ENCODE measurements at places on chromosomes 5 and 9.

DNA sequence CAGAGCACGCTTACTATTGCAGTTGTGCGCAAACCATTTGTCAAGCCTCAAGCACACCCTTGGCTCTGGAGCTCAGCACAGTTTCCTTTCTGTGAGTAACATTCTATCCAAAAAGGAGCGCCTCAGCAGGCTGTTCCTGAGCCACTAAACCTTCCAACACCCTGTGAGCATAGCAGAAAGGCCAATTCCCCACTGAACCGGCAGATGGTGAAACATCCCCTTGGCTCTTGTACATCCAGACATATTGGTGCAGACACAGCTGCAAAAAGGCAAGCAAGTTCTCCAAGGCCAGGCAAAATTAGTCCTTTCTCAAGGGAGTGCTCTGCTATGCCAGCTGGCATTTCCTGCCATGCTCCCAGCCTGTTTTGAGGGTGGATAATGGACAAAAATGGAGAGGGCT is 44.1 kb upstream of the CEMIP2 start:
- DNase-seq: no peak

DNA sequence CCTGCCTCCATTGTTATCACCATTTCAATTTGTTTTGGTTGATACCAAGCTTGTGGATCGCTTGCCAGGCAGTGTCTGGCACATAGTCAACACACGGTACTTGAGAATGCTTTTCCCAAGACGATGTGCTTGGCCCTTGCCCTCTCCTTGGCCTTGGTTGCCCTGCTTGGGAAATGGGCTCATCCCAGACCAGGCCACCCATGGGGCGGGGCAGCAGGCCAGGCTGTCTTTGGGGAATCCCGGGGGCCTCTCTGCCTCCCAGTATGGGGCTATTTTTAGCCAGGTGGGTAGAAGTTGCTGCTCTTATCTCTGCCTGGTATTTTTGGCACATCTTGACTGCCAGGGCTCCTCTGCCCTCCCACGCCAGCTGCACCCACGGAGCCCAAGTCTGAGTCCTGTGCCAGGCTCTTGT is 49.9 kb downstream of the LMX1B start:
- no peak for DNase-seq

DNA sequence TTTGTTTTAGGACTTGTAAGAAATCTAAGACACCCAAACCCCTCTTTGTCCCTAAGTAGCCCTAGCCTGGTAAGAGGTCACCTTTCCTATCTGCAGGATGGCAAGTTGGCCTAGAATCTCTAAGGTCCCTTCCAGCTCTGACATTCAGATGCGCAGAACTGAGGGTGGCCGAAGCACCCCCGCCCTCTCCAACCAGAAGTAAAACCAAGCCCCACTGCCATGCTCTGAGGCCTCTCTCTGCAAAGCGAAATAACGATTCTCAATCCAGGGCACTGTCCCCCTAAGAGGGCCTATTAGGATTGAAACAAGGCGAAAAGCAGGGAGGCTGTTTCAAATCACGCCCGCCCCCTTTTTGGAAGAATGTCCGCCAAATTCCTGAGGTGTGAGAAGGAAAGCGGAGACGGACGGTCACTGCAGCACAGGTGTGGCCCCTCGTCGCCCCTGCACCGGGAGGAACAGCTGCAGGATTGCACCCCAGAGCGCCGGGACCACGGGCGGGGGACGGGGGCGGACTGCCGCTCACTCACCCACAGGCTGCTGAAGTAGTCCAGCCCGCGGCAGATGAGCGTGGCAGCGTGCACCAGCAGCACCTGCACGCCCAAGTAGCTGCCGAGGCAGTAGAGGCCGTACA is 824 bp downstream of the TMEM245 start:
- DNase-seq: no peak

- DNase-seq: no peak
Observed at GRCh38 chr9:656926-657568, 184.4 kb upstream of the DMRT1 start.

DNA sequence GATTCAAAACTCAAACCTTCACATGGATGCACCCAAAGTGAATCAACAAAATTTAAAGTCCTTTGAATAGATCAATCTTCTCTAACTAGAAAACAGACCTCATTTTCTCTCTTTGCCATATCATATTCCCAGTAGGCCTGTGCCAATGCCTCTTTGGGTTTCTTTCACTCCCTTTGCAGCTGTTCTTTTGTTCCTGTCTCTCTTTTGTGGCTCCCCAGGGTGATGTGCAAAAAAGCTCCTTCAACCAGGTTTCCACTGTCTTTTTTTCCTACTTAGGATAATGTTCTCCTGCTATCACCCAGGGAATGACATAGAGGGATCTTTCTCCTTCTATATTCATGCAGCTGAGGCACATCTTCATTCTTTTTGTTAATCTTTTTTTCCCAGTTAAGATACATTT is 54.6 kb downstream of the MARCHF3 start:
- DNase-seq: no peak

DNA sequence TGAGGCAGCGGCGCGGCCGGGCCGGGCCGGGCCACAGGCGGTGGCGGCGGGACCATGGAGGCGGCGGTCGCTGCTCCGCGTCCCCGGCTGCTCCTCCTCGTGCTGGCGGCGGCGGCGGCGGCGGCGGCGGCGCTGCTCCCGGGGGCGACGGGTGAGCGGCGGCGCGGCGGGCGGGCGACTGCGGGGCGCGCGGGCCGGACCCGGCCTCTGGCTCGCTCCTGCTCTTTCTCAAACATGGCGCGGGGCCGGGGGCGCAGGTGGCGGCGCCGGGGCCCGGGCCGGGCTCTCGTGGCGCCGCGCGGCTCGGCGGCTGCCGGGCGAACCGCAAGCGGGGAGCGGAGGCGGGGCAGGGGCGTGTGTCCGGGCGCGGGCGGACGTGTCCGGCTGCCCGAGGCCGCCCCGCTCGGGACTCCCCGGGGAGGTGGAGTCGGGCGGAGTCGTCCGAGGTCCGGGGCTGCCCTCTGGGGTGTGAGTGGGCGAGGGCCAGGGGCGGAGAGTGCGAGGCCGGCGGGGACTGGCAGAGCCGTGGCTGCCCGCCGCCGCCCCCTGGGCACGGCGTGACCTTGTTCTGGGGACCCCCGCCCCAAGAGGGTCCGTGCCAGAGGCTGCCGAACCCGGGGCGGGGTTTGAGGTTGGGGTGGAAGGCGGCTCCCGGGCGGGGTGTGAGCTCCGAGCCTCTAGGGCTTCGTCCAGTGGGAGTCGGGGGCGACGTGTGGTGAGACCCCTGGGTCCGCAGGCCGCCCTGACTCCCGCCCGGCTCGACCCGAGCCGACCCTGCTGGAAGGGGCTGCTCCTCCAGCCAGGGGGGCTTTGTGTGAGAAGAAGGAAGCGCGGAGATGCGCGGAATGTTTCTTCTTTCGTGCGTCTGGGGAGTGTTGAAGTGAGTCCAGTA is 485 bp downstream of the TGFBR1 start:
- DNase-seq: no peak

GRCh38 chr9:115195912-115196311 is 78.0 kb upstream of the TNC start:
- DNase-seq: no peak

GRCh38 chr9:136857166-136857565 is 5.0 kb downstream of the MAMDC4 start:
- no peak for DNase-seq

GRCh38 chr9:91212596-91213243 is 149.0 kb downstream of the AUH start:
- no peak for DNase-seq

GRCh38 chr9:35682051-35682450 is 7.7 kb downstream of the TPM2 start:
- no peak for DNase-seq

- no peak for DNase-seq
Observed at GRCh38 chr5:117058740-117059139, 484.1 kb upstream of the SEMA6A start.

- no peak for DNase-seq
Observed at GRCh38 chr5:146006470-146007190, 70.3 kb downstream of the SH3RF2 start.

GRCh38 chr5:76455531-76456133 is 52.5 kb downstream of the IQGAP2 start:
- DNase-seq: no peak

DNA sequence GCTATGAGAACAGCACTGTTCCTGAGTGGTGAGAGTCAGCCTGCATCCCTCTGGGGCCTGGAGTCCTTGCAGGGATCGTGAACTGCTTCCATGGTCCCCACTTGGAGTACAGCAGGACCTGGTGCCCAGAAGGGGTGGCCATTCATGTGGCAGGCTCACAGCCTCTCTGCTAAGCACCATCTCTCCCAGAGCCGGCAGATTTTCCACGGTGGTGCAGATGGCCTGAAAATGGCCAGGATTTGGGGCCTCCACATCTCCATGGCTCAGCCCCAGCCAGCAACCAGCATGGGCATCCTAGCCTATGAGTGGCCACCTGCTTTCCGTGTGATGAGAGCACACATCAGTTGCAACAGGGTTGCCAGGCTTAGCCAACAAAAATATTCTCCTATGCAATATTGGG is 33.9 kb upstream of the SEMA4D start:
- DNase-seq: no peak

GRCh38 chr5:160390787-160391696 is 8.8 kb downstream of the FAM200C start:
- DNase-seq: no peak

- no peak for DNase-seq
Observed at GRCh38 chr5:173412566-173412965, 84.4 kb upstream of the STC2 start.

GRCh38 chr5:127410959-127411358 is 106.5 kb upstream of the PRRC1 start:
- DNase-seq: no peak

- no peak for DNase-seq
Observed at GRCh38 chr5:55691265-55692105, 20.6 kb downstream of the SLC38A9 start.

- DNase-seq: peak; percentile 19
Observed at GRCh38 chr5:151086905-151087360, 6.1 kb upstream of the TNIP1 start.

DNA sequence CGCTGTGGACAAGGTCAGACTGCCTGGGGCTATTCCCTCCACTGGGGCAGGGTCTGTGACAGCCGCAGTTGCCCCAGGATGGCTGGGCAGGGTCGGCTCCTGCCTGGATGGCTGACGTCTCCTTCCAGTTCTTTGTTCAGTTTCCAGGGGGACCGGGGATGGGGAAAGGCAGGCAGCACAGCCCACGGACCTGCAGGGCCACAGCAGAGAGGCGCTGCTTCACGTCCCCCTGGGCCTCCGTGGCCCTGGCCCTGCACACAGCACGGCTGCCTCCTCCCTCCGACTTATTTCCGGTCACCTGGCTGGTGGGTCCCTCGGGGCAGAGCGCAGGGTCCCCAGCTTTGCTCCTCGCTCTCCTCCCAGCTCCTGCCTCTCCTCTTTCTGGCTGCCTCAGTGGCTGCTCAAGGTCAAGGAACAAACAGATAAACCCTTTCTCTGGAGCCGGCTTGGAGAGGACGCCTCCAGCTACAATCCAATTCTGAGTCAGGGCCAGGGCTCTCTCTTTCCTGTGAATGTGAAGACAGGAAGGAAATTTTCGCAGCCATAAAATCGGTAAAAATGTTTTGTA is 169.7 kb downstream of the C9orf50 start:
- no peak for DNase-seq

DNA sequence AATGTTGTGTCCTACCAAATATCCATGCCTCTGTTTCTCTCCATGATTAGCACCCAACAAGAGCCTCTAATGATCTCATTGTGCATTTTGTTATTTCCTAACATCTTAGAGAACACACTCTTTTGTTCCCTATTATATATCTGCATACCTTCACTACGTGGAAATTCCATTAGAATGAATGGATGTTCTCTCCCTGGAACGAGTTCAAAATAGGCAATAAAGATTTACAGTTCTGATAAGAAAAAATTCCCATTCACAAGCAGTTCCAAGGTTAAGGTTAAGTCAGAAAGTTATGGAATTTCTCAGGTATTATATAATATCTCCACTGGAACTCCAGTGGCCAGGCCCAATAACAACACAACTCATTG is 83.7 kb downstream of the TRPM6 start:
- DNase-seq: no peak

DNA sequence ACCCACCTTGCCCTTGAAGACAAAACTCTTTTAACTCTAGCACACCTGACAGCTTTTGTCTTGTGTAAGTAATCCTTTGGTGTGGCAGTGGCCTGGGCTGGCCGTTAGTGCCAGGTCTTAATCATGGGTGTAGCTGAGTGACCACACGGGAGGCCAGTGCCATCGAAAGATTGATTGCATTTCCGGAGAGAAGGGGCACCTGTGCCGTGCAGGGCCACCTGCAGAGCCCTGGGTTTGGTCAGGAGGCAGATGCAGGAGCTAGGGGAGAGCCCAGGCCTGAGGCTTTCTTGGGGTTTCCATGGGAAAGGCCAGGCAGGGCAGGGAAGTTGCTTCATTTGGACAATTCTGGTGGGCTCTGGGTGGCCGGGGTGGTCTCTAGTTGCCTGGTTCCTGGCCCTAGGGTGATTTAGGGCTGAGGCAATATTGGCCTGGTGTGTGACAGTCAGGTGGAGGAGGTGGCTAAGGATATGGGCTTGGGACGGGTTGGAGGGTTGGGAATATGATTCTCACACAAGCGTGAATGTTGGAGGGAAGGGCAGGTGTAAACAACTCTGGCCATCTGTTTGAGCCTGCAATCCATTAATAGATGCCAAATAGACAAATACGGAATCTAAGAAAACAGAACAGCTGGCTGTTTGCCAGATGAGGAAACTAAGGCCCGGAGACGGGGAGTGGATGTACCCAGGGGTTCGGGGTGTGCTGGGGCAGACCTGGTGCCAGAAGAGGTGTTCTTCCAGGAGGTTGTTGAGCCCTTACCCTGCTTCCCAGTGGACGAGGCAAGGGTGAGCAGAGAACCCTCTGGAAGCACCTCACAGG is 4.6 kb downstream of the DBH start:
- DNase-seq: no peak

DNA sequence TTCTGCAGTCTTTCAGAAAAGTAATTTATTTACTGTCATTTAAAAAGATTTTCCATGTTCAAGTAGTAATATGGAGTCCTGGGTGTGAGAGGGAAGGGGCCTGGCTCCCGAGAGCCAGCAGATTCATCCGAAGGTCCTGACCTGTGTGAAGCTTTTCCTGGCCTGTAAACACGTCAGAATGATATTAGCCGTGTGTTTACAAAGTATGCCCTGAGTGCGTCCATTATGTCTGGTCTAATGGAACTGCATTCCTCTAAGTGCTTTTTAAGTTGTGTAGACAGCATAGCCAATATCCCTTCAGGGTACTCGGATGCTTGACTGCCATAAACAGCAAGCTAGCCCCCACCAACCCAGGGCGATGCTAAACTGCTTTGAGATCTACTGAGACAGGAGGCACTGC is 495.2 kb downstream of the AGTPBP1 start:
- no peak for DNase-seq

- DNase-seq: no peak
Observed at GRCh38 chr5:135032695-135032998, 1.4 kb downstream of the PITX1 start.

GRCh38 chr5:139772089-139772791 is 23.4 kb upstream of the PSD2 start:
- no peak for DNase-seq

- DNase-seq: no peak
Observed at GRCh38 chr9:38029915-38030638, 39.0 kb downstream of the SHB start.

- DNase-seq: no peak
Observed at GRCh38 chr5:23089286-23089685, 236.1 kb upstream of the CDH12 start.

Measured in stimulated activated CD4-positive, alpha-beta T cell treated with anti-CD3 and anti-CD28 coated beads, Interleukin-1b, Interleukin-23, amount 100 ng/mL, for 1 hour (primary cell).